Large intestine (tissue), 12 donors: ENCODE measurements at places on chromosomes 16 and 17. TPM values are rescaled to one million over a fixed set of nuclear protein-coding genes. Genes with fewer than 3 reads are reported as not detected.

The PIRT gene
- polyA plus RNA-seq, result 6.5 TPM

The PSMD11 gene
- polyA plus RNA-seq, result 57.1 TPM

The HID1 gene
- polyA plus RNA-seq, result 42.3 TPM

The NUPR1 gene
- 16.0 TPM for polyA plus RNA-seq

The DERL2 gene
- polyA plus RNA-seq, result 65.4 TPM

The TMEM100 gene
- 12.6 TPM for polyA plus RNA-seq

The CCL17 gene
- 0.30 TPM for polyA plus RNA-seq

The GLTPD2 gene
- 34.4 TPM for polyA plus RNA-seq

The TM4SF5 gene
- 44.0 TPM for polyA plus RNA-seq

The ATP1B2 gene
- 4.8 TPM for polyA plus RNA-seq

DNA sequence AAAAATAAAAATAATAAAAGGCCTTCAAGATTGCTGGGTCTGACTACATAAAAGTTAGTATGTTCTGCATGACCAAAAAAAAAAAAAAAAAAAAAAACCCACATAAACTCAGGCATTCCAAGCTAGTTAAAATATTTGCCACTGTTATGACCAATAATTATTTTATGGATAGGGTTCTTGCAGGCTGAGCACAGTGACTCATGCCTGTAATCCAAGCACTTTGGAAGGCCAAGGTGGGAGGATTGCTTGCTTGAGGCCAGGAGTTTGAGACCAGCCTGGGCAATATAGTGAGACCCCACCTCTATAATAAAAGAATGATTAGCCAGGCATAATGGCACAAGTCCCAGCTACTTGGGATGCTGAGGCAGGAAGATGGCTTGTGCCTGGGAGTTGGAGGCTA is 8.1 kb downstream of the SCNN1B start:
- no peak for DNase-seq

- no peak for DNase-seq
Observed at GRCh38 chr17:27385626-27386025, 70.6 kb upstream of the KSR1 start.

DNA sequence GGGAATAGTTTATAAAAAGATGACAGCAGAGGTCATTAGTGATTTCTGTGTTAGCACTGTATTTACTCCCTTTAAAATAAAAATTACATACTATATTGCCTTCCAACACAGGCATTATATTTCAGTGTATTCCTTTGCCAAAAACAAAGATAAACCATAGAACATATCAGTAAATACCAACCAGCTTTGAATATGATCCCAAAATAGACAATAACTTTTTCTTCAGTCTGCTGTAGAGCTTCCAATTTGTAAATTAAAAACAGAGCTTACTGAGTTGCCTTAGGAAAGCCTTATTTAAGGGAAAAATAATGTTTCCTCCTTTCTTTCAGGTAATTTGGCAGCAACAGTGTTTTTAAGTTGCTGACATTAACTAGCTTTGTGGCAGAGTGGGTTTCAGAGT is 352.1 kb upstream of the TBX2 start:
- DNase-seq, result no peak

DNA sequence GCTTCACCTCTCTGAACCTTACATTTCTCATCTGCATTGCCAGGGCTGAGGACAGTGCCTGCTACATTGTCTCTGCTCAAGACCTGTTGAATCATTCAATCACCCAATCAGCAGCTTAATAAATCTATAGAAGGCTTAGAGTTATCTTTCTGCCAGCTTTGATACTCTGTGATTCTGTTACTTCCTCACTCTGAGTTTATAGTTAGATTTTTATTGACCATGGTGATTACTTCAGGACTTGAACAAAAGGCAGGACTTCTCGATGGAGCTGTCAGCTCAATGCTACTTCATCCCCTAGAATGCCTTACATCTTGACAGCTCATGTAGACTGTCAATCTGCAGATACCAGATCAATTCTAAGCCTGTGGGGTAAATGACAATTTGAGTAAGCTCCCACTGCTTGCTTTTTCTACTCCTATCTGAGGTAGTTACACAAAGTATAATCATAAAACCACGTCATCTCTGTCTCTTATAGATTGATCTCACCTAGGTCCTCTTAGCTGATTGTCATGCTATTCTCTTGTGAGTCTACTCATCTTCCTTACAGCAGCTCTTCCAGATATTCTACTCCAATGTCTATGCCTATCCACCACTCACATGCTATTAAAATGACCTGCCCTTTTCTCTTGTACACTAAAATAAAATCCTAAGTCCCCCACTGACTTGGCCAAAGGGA is 318.3 kb upstream of the CA10 start:
- no peak for DNase-seq

DNA sequence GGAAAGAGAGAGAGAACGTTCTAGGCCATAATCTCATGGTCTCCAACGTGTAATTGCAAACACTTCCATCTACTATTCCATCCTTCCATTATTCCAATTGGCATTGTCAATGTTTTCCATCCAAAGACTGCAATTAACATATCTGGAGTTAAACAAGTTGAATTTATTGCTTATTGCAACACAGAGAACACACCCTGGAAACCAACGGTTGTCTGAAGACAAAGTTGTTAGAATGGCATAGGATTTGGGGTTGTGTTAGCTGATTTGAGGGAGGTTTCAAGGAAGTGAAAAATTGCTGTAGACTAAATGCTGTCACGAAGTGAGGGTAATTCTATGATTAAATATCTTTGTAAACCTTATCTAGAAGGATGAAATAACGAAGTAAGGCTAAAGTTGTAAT is 178.8 kb downstream of the CNTNAP4 start:
- peak; percentile 53 for DNase-seq

DNA sequence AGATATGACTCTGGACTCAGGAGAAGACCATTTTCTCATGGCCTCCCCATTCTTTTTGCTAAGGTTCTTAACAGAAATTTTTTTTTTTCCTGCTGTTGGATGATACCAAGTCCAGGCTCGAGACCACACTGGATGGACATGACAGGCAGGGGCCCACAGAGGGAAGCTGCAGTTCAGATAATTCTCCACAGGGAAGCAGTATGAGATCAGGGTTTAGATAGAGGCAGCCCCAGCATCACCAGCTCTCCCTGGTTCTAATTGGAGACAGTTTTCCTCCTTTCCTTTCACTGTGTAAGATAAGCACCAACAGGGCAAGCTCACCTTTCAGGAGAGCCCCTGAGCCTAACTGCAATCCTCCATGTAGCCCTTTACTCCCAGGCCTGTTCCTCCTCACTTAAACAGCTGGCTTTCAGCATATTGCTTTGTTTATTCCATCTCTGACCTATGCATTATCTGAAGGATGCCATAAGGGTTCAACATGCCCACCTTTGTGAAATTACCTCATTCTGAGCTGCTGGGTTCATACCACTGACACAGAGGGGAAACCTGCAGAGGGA is 108.1 kb downstream of the SNX11 start:
- DNase-seq, result peak; percentile 20

DNA sequence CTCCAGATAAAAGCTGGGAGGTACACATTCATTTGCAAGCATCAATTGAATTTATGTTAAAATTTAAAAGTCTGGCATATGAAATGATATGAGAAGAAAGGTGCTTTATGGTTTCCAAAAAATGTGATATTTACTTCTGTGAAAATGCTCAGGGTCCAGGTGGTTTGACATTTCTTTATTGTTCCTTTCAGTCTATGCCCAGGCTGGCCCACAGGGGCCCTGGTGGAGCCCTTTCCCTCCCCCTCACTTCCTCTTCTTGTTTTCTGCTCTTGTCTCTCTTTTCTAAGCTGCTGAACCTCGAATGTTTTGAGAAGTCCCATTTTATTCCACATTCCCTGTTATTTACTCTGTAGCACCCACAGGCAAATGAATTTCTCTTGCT is 127.8 kb downstream of the HS3ST3B1 start:
- no peak for DNase-seq

- no peak for DNase-seq
Observed at GRCh38 chr17:5819396-5819795, 235.1 kb upstream of the NLRP1 start.

- no peak for DNase-seq
Observed at GRCh38 chr17:38701504-38702165, 3.4 kb upstream of the MLLT6 start.

DNA sequence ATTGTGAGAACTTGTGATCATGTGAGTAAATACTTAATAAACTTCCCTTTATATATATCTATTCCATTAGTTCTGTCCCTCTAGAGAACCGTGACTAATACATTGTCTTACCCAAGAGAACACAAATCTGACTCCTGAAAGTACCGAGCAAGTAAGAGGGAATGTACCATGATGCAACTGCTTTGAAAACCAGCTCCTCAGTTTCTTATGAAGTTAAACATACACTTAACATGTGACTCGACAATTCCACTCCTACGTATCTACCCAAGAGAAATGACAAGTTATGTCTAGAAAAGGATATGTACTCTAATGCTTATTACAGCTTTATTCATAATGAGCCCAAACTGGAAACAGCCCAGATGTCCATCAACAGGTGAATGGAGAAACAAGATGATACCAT is 8.8 kb upstream of the GJD3 start:
- DNase-seq, result no peak

GRCh38 chr16:85626191-85626981 is 13.3 kb downstream of the GSE1 start:
- DNase-seq, result no peak

GRCh38 chr17:32484628-32485027 is 2.2 kb upstream of the CDK5R1 start:
- DNase-seq, result no peak

DNA sequence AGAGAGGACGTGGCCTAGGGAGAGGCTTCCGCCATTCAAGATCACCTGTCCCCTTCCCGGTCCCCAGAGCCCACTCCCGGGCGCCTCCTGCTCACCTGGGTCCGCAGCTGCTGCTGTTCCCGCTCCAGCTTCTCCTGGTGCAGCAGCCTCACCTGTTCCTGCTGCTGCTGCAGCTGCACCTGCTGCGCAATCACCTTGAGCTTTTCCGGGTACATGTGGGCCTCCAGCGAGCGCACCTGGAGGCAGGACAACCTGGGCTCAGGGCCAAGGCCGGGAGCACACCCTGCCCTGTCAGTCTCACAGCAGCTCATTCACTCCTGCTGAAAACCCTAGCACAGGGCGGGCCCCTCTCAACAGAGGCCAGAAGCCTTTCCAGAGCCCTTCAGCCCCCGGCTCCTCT is 12.5 kb downstream of the TFAP4 start:
- DNase-seq, result peak; percentile 90

DNA sequence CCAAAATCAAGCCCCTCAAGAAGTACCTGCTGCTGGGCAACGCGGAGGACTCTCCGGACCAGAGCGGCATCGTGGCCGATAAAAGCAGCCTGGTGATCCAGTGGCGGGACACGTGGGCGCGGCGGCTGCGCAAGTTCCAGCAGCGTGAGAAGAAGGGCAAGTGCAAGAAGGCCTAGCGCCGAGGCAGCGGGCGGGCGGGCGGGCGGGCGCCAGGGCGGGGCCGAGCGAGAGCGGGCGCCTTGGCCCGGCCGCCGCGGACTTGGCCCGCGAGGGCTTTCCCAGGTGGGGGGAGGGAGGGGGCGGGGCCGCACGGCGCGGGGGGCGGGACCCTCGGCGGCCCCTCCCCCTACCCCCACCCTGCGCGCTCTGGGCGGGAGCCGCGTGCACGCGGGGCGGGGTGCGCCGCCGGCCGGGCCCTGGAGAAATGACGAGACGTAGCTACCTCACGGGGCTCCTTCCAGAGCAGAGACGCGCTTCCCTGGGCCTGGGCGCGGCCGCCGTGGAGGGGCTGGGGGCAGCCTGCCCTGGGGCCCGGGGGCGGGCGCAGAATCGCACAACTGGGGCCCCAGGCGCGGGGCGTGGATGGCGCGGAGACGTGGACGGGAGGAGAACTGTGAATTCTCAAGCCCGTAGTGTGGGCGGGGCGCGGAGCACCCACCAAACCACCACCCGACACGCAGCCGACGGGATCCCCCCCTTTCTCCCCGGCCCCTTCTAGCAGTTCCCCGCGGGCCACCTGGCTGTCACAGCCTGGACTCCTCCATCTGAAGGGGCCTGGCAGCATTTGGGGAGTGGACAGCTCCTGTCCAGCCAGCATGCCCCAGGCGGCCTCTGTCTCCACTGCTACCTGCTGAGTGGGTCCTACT is 218.7 kb downstream of the NTN1 start:
- peak; percentile 86 for DNase-seq

DNA sequence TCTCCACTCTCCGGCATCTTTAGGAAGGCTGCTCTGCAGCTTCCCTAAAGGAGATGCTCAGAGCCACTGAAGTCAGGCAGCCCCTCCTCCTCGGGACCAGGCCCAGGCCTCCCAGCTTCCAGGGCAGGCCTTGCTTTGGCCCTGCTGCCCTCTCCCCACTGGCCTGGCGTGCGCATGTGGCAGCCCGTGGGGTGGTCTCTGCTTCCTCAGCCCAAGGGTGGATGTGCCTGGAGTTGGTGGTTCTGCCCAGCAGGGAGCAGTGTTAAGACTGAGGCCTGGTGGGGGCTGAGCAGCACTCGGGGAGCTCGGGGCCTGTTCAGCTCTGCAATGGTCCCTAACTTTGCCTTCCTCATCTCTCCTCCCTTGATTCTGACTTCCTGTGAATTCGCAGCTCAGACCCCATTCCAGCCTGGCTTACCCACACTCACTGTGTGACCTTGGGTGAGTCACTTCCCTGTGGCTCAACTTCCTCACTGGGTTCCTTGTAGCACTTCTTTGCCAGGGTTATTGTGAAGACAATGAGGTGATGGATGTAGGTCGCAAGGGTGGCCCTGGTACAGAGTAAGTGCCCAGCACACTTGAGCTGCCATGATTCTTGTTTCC is 63.2 kb downstream of the NKD1 start:
- no peak for DNase-seq

GRCh38 chr17:68627956-68628575 is 26.9 kb upstream of the FAM20A start:
- DNase-seq, result peak; percentile 38

DNA sequence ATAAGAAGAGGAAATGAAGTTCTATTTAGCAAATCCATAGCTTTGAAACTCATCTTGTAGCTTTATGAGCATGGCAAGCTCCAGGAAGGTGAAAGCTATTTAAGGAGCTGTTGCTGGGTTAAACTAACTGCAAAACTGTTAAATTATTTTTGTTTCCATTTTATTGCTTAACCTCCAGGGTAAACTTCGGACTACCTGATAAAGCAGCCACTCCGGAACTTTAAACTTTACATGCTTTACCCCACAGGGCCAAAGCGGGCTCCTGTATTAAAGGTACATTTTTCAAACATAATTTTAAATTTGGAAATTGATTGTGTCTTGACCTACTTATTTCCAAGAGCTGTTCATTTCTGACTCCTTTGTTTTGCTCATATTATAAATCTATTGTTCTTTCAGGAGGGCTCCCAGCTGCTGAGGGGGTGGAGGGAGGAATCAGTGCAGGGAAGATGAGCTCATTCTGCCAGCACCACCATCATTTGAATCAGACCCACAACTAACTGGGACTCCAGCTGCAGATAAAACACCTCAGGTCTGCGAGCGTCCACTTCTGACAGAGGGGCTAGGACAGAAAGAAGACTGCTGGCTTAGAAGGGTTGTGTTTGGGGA is 157.9 kb downstream of the IRX3 start:
- no peak for DNase-seq

- peak; percentile 35 for DNase-seq
Observed at GRCh38 chr17:80498242-80498919, 22.0 kb upstream of the NPTX1 start.

DNA sequence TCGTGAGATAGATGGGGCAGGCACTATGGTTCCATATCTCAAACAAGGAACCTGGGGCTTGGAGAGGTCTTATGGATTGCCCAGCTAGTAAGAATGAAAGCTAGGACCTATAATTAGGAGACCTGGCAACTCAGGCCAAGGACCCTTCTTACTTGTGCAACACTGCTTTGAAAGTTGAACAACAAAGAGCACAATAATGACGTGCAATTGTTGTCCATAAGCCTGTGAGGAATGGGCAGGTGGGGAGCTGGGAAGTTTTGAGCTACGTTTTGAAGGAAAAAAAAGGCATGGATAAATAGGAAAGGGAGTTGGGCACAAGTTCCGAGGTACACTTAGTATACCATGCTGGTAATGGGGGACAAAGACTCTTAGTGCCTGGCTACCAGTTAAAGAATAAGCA is 104.3 kb downstream of the HS3ST3B1 start:
- DNase-seq, result no peak
